ENCODE measurements at places on chromosomes 16 and 17. TPM values are rescaled to one million over a fixed set of nuclear protein-coding genes. Genes with fewer than 3 reads are reported as not detected.

Gene AATK
- 0.42 TPM for total RNA-seq

Gene ZNF205
- total RNA-seq, result 10.9 TPM

Gene HCFC1R1
- 208 TPM for total RNA-seq

Gene PRAC2
- total RNA-seq, result not detected

Gene SLC5A11
- 0.69 TPM for total RNA-seq

Gene SLC13A2
- 0.06 TPM for total RNA-seq

Gene FBXW10B
- 3.5 TPM for total RNA-seq

Gene HOXB4
- 0.08 TPM for total RNA-seq

Gene CD300E
- total RNA-seq, result not detected

Gene SLC35B1
- 89.9 TPM for total RNA-seq

Gene CHP2
- not detected for total RNA-seq

Gene NLRC3
- total RNA-seq, result not detected

Gene DPEP2
- not detected for total RNA-seq

Gene KRTAP4-2
- total RNA-seq, result not detected

Gene CNGB1
- 0.08 TPM for total RNA-seq

Gene DHRS11
- total RNA-seq, result 9.2 TPM

Gene TNP2
- total RNA-seq, result not detected

Gene TLCD3B
- total RNA-seq, result 0.31 TPM

Gene TANC2
- total RNA-seq, result 23.0 TPM

Gene SLC5A10
- total RNA-seq, result 0.18 TPM

Gene IGSF6
- not detected for total RNA-seq

Gene IQCK
- total RNA-seq, result 9.4 TPM

Gene TMC7
- total RNA-seq, result 9.6 TPM

Gene STAC2
- 0.14 TPM for total RNA-seq

Gene CDRT15
- not detected for total RNA-seq

Gene SLC6A2
- total RNA-seq, result not detected

Gene CLEC18C
- 0.16 TPM for total RNA-seq

Gene GRN
- 235 TPM for total RNA-seq

Gene KRT25
- total RNA-seq, result not detected

All from A549 treated with DMSO at 1 μM for 4 hours (cell line).